Hematopoietic multipotent progenitor cell treated with erythropoietin and hydrocortisone succinate and interleukin-3 and kit ligand, for 15 days (in vitro differentiated cells): ENCODE measurements at places on chromosomes 12 and 14.
A peak's percentile ranks its signal among the peaks of the same experiment; 100 is the strongest.

GRCh38 chr12:9240776-9241175 lies 32.6 kb upstream of the PZP start:
- no peak for DNase-seq

- DNase-seq, result no peak
Measured at GRCh38 chr12:100229876-100230275, 29.3 kb downstream of the ACTR6 start.

- no peak for DNase-seq
Measured at GRCh38 chr14:82501554-82501953, 967.9 kb upstream of the SEL1L start.

- DNase-seq, result no peak
Measured at GRCh38 chr14:75147423-75148071, 20.7 kb upstream of the NEK9 start.

DNA sequence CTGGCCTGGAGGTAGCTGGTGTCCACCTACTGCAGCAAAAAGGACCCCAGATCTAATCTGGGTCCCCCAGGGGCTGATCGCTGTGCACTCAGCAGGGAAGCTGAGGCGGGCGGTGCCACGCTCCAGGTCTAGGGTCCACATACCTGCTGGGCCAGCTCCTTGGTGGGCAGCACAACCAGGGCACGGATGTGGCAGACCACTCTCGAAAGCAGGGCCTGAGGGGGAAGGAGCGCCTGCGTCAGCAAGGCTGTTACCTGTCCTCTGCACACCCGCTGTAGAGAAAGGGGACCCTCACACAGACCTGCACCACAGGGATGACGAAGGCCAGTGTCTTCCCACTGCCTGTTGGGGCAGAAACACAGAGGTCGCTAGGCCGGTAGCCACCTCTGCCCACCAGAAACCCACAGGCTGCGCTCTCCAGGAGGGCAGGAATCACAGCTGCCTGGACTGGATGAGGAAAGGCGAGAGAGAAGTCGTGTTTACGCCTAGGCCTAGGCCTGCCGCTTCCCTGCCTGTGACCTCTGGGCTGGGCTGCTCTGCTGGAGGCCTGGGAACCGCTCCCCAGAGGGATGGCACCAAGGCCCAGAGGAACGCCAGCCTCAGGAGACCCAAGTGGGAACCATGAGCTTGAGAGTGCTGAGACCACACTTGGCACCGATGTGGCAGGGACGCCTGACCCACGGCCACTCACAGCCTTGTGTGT lies 2.0 kb downstream of the DDX51 start:
- DNase-seq, result no peak

DNA sequence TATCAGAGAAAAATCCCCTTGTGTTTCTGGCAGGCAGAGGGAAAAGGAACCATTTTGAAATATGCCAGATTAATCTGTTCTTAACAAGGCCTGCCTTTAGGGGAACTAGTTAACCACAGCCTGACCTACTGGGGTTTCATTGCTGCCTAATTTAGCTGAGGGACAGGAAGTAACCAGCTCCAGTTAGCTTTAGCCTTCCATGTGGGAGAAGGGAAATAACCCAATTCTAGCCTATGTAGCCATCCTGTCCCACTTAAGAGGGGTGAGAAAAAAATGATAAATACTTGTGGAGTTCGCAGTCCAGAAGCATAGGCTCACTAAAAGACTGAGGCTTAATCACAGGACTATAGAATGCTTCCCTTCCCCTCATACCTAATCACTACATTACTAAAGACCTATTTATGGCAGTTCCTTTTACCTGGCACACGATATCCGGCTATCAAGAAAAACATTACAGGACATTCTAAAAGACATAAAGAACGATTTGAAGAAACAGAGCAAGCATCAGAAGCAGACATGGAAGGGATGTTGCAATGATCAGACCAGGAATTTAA lies 22.8 kb downstream of the COX8C start:
- DNase-seq, result no peak

DNA sequence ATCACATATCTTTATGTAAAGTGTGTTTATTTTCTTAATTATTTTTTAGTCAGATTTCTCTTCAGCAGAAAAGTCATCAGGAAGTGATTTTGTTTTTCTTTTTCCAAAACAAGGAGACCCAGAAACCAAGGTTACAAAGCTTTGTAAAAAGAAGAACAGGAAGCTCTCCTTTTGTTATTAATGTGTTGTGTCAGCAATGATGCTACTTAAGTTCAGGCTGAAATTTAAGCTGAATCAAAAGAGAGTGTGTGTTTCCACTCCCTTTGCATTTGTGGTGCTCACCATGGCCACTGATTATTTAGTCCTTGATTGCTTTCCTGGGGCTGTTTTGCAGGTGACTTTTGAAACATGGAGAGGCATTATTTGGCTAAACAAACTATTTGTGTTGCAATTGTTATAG lies 155.3 kb upstream of the ATP2B1 start:
- DNase-seq, result no peak

GRCh38 chr12:100356644-100357223 lies at the start of gene SLC17A8:
Gene SLC17A8, plus strand, starts transcription at chr12:100357074. Its CDS starts 318 bp downstream, at chr12:100357392.
- no peak for DNase-seq

- no peak for DNase-seq
Measured at GRCh38 chr12:51008329-51009055, 17.7 kb downstream of the SLC11A2 start.

DNA sequence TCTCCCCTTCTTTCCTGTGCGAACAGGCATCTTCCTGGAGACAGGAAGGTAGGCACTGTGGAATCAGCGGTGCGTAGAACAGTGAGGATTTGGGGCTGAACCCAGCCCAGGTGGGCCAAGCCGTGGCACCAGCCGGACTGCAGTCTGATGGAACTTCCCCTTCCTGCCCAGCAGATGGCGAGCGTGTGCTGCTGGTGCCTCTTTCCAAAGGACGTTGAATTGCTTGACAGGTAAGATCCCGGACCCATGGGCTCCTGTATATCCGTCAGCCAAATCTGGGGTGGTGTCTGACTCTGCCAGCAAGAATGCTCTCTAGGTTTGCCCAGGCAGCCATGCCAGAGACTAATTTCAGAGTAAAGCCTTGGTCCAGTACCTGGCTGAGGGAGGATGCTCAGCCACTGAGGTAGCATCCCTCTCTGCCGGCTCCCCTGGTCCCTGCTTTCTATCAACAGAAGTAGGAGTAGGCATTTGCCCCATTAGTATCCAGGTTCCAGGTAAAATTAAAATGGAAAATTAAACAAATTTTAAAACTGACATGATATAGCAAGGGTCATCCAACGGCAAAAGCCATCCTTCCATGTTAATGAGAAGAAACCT lies 21.1 kb upstream of the KCNA5 start:
- peak; percentile 42 for DNase-seq

GRCh38 chr12:80679346-80680131 lies 27.9 kb upstream of the MYF6 start:
- DNase-seq, result no peak

DNA sequence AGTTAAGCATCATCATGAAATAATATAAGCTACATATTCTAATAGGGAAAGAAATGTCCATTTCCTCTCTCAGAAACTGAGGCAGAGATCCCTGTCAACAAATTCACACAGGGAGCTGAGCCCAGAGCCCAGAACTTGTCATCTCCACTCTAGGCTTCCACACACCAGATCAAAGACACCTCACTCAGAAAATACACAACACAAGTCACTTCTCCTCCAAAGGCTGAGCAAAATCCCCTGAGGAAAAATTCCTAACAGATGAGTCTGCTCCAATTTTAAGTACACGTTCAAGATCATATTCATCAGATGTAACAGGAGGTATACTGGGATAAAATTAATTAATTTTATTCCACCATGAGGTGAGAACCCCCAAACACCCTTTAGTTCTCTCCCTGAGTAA lies 227.3 kb downstream of the DPF3 start:
- no peak for DNase-seq

- DNase-seq, result no peak
Measured at GRCh38 chr12:6074427-6074826, 50.0 kb downstream of the VWF start.

DNA sequence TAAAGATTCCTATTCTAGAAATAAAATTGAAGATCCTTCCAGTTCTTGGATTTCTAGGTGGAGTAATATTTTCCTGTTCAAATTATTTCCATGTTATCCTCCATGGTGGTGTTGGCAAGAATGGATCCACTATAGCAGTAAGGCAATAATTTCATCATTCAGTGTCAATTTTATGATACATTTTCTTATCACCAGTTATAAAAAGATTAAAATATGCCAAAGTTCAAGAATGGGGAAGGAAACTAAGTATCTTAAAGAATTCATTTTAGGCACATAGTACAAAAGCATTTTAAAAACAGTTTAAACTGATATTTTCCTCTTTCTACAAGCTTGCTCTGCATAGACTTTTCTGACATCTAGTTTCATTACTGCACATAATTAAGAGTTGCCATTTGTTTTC lies 19.1 kb downstream of the SYCP3 start:
- DNase-seq, result no peak

DNA sequence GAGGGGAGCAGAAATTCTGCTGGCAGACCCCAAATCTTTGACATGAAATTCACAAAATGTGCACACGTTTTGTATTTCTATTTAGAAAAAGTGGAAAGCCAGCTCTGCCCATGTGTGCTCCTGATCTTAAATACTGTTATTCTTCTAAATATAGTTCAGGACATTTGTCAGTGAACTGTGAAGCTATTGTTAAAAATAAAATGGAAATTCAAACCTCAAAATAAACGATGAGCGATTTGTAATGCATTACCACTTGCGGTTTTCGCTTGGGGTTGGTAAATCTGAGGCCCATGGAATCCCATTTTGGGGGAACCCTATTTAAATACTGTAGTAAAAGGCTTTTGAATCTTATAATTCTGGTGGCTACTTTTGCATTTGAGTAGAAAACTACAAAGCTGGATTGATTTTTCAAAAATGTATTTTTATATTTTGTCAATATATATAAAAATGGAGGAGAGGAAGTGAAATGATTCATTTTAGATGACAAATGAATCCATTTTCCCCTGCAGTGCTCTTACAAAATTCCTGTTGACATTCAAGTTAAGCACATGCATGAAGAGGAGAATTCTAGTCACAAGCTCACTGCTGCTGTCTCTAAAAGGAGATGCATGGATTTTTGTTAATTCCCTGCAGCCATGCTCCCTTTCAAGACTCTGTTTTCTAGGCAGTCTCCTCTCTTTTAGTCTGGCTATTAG lies 47.1 kb downstream of the FLRT2 start:
- DNase-seq, result no peak

DNA sequence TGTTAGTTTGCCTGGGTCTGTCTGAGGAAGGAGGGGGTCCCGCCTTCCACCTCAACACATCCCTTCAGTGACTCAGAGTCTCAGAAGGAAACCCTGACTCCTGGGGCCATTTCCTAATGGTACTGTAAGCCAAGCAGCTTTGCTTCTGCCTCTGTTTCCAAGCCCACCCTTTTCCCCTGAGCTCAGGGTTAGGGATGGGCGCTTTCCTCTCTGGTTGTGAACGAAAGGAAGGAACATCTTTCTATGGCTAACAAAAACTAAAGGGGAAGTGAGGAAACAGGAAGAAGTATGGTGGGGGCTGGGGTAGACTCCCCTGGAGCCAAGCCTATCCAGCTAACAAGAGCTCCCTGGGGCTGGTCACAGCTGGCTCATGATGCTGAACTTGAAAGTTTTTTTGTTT lies 11.6 kb upstream of the UNC119B start:
- no peak for DNase-seq

GRCh38 chr12:10853776-10854175 lies 4.5 kb upstream of the PRR4 start:
- no peak for DNase-seq

- DNase-seq, result no peak
Measured at GRCh38 chr12:52010692-52011601, 4.2 kb downstream of the TAMALIN start.

DNA sequence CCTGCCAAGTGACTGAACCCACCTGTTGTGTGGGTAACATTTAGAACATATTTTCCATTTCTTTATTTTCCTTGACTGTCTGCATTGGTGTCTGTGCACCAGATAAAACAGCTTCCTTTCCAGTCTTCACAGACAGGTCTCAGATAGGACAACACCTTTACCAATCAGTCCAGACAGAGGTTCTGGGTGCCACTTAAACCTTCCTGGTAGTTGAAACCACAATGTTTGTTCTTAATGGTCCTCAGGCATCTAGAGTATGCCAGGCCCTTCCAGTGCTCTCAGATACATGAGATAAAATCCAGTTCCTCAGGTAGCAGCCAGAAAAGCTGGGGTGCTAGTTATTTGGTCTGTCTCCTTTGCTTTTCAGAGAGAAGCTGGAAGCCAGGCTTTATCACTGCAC lies 7.0 kb upstream of the CLEC2D start:
- no peak for DNase-seq

GRCh38 chr14:104547310-104547997 lies 32.1 kb upstream of the C14orf180 start:
- DNase-seq, result no peak

- DNase-seq, result no peak
Measured at GRCh38 chr14:100729982-100730381, 3.3 kb downstream of the DLK1 start.

DNA sequence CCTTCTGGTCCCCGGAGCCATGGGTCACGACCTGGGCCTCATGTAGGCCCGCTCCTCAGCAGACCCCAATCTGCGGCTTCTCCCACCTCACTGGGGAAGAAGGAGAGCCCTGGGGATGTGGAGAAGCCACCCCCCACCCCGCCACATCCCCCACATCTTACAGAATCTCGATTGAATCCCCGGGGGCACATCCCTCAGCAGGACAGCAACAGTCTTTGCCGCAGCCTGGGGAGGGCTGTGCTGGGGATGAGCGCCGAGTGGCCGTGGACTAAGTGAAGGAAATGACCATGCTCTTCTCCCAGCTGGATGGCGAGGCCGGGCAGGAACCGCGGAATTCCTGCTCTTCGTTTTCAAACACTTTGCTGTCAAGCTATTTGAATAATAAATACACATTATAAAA lies 169.0 kb upstream of the RTL1 start:
- no peak for DNase-seq

GRCh38 chr12:22037947-22038346 lies 8.1 kb upstream of the CMAS start:
- no peak for DNase-seq
